Stimulated activated CD8-positive, alpha-beta memory T cell treated with anti-CD3 and anti-CD28 coated beads, Interleukin-7, amount 100 ng/mL, for 48 hours (primary cell): ENCODE measurements at places on chromosomes 12 and 14.

GRCh38 chr12:65740873-65741600 is 83.2 kb upstream of the HMGA2 start:
- peak; percentile 41 for DNase-seq

DNA sequence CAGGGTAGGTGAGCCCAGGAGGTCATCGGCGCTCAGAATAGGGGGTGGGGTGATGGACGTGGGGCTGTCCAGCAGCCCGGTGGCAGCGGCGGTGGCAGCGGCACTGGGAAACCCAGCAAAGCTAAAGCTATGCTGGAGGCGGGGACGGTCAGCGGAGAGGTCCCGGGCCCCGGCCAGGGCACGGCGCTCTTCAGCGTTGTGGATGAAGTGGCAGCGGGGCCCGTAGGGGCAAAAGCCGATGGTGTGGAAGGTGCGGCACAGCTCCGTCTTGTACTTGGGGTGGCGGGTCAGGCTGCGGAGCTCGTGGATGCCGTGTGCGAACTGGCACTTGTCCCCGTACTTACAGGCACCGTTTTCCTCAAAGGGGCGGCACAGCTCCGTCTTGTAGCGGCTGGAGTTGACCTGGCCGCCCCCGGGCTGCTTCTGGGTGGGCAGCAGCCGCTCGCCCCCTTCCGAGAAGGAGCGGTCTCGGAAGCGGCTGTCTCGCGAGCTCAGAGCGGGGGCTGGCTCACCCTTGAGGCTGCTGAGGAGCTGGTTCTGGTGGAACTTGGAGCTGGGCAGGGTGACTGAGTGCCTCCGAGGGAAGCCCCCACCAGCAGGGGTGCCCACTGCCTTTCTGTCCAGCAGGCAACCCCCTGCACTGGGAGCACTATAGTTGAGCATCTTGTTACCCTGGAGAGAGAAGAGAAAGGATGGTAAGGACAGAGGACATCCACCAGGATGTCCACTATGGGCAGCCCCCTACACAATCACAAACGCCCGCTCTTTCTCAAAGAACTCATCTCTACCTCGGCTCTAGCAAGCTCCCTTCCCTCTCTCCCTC is 2.8 kb downstream of the ZFP36L1 start:
- no peak for DNase-seq

- DNase-seq = no peak
Measured at GRCh38 chr12:57241402-57242310, 9.3 kb downstream of the STAC3 start.

GRCh38 chr14:61416591-61416990 is 95.2 kb downstream of the PRKCH start:
- DNase-seq = no peak

DNA sequence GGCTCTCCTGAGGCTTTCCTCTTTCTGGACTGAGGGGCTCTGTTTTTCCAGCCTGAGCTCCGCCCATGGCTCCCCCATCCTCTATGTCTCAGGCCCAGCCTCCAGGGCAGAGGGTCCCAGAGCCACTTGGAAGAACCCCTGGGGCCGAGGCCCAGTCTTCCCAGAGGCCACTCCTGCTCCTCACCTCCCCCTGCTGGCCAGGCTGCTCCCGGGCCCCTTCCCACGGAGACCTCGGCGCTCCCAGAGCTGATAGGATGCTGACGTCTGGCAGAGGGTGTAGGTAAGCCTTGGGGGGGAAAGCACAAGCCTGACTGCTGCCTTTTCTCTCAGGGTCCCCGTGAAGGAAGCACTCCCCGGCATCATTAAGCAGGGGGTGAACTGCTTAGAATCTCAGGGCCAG is 51.4 kb downstream of the ERH start:
- DNase-seq = no peak

DNA sequence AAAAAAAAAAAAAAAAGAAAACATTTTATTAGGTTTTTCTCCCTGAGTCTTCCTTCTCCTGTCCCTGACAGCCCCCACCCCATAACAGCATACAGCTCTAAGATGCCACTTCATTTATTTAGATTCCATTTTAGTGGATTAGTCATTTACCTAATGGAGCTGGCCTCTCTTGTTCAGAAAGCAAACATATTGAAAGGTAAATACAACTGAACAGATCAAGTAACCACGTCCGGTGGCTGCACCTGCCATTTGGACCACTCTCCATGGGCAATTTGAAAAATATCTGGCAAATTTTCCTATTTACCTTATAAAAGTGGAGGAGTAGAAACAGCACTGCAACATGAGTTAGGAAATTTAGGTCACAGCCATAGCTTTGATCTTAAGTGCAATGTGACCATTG is 254.6 kb downstream of the C12orf42 start:
- DNase-seq = no peak

- no peak for DNase-seq
Measured at GRCh38 chr14:39023939-39024871, 78.8 kb downstream of the SEC23A start.

- DNase-seq = no peak
Measured at GRCh38 chr12:10952645-10953044, 13.6 kb upstream of the TAS2R14 start.

DNA sequence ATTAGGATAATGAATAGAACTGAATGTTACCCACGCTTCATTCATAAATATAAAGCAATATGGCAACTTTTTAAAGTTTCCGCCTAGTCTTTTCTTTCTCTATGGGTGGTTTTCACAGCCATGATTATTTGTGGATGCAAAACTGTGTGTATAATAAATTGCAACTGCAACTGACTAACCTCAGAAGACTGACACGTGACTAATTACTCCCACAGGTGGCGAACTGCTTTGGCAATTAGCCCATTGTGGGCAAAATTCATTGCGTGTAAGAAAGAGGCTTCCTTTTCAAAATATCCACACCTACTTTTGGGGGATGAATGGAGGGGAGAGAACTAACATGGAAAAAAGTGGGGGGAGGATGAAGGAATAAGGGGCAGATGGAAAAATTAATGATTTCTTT is 79.0 kb downstream of the SLC25A21 start:
- DNase-seq = no peak

DNA sequence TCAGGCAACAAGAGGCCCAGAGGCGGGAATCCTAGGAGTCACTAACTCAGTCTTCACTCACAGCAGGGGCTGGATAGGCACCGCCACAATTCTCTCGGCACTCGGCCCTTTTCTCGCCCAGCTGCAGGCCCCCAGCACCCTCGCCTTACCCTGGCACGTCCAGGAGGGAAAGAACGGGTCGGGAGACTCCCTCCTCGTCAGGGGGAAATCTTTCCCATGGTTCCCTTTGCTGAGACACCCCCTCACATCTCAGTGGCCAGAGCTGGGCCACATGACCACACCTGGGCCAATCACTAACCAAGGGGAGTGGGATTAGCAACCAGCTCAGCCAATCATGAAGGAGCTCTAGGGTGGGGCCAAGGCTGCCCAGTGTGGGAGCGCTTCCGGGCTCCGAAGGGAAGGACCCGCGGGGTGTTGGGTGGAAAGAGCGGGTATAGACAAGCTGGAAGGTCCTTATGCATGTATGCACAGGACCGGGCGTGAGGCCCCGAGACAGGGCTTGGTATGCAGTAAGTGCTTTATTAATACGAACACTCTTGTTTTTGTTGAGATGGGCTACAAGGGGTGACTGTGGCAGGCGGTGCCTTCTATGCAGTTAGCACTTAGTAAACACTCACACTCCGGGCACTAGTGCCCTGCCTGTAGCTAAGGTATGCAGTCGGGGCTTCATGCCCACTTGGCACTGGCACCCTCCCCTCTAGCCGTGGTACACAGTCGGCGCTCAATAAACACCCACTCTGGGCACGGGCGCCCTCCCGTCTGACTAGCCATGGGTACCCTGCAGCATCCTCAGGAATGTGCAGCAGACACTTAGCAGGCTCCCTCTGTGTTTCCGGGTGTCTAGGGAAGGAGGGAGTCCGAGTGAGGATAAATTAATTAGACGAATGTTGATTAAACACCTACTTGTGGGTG is 40.3 kb downstream of the ADGRD1 start:
- DNase-seq = no peak

DNA sequence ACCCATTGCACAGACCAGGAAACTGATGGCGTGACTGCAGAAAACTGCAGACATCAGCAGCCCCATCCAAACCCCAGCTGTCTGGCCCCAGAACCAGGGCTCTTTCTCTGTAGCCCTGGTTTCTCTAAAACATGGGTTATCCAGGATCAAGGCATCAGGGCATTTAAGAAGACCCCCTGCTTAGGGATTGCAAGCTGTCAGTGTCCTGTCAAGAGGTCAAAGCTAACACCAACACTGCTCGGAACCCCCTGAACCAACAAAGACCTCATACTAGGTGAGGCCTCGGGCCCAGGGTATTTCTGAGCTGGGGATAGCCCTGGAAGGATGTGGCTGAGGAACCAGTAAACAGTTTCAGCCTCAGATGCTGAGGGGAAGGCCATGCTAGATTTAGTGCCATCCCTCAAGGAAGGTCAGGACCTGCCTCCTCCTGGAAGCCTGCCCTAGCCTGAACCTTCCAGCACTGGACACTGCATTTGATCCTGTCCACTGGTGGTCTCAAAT is 39.2 kb downstream of the BCL11B start:
- no peak for DNase-seq

DNA sequence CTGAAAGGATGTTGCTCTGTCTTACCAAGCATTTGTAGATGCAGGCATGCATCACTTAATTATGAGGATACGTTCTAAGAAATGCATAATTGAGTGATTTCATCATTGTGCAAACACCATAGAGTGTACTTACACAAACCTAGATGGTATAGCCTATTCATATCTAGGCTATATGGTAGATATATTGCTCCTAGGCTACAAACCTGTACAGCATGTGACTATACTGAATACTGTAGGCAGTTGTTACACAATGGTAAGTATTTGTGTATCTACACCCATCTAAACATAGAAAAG is 75.9 kb downstream of the IFT81 start:
- no peak for DNase-seq

GRCh38 chr14:88706425-88706824 is 86.3 kb downstream of the EML5 start:
- DNase-seq = no peak

DNA sequence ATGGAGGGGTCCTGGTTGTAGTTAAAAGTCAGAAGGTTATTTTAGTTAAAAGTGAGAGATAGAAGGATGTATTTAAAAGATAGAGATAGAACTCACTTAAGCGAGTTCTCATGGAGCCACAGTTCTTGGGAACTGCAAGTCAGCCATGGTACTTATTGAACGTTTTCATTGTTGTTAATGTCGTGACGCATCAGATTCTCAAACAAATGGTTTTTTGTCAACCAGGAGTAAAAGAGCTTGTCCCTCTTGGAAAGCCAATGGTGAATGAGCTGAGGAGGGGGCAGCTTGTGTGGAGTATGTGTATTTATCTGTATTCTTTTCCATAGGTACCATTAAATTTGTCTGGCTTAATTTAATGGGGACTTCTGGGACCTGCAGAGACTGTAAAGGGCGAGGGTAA is 68.6 kb downstream of the FIGNL2 start:
- no peak for DNase-seq

GRCh38 chr14:55450539-55450938 is 10.1 kb upstream of the TBPL2 start:
- no peak for DNase-seq

GRCh38 chr12:47817272-47818006 is 2.3 kb downstream of the HDAC7 start:
- no peak for DNase-seq

DNA sequence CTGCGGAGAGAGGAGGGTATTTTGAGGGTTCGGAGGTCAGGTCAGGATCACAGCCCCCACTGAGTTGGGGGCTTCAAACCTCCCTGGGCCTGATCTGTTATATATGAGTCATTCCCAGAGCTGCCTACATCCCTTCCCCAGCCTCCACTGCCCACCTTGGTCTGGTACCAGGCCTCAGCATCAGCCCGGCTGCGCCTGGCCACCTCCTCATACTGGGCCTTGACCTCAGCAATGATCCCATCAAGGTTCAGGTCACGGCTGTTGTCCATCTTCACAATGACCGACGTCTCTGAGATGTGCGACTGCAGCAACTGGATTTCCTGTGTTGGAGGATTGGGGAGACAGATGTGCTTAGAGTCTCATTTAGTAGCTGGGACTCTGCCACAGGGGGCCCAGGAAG is 4.2 kb downstream of the KRT84 start:
- DNase-seq = no peak

GRCh38 chr12:120060196-120060595 is 56.4 kb downstream of the RAB35 start:
- no peak for DNase-seq

DNA sequence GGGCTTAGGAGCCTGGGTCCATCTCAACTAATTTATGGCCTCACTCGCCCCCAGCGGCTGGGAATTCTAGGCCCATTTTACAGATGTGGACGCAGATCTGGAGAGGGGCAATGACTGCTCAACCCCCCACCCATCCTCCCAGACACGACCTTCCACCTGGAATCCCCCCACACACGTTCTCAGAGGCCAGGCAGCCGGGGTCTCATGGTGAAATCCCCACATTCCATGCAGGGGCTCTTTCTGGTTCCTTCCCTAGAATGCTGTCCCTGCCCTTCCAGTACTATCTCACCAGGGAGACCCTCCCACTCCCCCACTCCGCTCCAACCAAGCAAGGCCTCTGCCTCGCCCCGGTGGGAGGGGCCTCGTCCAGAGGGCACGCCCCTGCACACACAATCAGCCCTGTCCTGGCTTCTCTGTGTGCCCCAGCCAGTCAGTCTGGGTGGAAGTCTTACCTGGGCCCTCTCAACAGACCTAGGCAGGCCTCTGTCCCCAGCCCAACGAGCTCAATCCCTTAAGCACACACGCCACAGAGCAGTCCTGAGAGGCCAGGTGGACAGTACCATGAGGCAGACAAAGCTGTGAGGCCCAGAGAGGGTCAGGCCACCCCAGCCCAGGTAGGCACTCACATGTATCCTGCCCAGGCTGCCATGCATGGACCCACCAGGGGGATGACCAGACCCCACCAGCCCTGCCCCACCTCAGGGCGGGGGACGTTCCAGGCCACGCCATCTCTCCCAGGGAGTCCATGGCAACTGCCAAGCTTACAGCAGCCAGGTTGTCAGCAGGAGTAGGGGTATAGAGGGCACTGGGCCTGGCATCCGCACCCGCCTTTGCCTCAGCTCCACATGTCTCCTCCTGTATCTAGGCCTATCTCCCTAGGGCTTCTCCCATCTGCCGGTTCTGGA is 1.3 kb upstream of the ANKRD9 start:
- DNase-seq = no peak

DNA sequence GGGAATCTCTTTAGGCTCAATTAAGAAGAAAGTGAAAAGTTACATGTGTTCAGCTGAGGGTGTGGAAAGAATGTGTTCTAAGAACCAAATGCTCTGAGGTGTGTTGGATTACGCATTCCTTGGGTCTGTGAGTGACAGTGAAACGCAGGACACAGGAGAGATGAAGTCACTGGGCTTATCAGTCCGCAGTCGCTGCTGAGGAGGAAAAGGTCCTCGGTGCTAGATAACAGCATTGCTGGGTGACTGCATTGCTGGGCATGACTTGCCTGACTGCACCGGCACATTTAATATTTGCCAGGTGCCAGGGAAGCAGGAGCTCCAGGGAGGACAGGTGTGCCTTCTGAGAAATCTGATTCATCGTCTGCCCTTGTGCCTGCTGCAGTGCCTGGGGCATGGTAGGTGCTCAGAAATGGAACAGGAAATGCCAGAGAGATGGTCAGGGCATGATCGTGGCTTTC is 64.4 kb upstream of the FZD10 start:
- DNase-seq = no peak
